Memory B cell (primary cell): ENCODE measurements at places on chromosomes 2 and 18.
A peak's percentile ranks its signal among the peaks of the same experiment; 100 is the strongest.

GRCh38 chr2:201483342-201483741 is 31.8 kb downstream of the STRADB start:
- H3K4me3 ChIP-seq = no peak overlapping the region
- no peaks in the 10 kb centered on the region for H3K4me1 ChIP-seq

- H3K4me3 ChIP-seq = no peak overlapping the region
- no peak for DNase-seq
- H3K36me3 ChIP-seq = no peaks in the 10 kb centered on the region
- H3K4me1 ChIP-seq = no peaks in the 10 kb centered on the region
- no peak overlapping the region for H3K27ac ChIP-seq
These were observed 33.3 kb downstream of the DSEL start for GRCh38 chr18:67483237-67483636.

DNA sequence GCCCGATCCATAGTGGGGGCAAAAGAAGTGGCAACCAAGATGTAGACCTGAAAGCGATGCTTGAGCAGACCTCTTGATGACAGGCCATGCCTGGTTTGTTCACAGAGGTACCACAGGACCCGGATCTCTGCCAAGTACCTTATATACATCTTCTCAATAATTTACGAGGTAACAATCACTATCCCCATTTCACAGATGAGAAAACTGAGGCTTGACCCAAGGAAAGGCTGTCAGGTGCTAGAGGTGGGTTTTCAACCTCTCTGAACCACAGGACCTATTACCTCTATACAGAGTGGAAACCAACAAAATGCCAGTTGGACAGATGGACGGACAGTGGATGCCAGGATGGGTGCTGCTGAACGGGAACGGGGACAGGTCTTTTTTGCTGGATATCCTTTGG is 13.8 kb upstream of the DIS3L2 start:
- no peak for DNase-seq
- no peak overlapping the region for H3K27ac ChIP-seq
- H3K4me1 ChIP-seq = no peaks in the 10 kb centered on the region
- no peak overlapping the region for H3K4me3 ChIP-seq

GRCh38 chr2:113755835-113756354 is 547 bp downstream of the SLC35F5 start:
- H3K36me3 ChIP-seq = peaks cover 4% of the 10 kb centered on the region
- no peaks in the 10 kb centered on the region for H3K27me3 ChIP-seq
- H3K27ac ChIP-seq = peak overlapping the region; percentile 95
- peak overlapping the region; percentile 89 for H3K4me3 ChIP-seq
- no peak for DNase-seq
- peaks cover 8% of the 10 kb centered on the region for H3K4me1 ChIP-seq

GRCh38 chr2:173797586-173798263 is 167.4 kb downstream of the SP3 start:
- H3K4me3 ChIP-seq = no peak overlapping the region
- H3K27ac ChIP-seq = no peak overlapping the region
- peaks cover 12% of the 10 kb centered on the region for H3K27me3 ChIP-seq
- no peaks in the 10 kb centered on the region for H3K36me3 ChIP-seq

DNA sequence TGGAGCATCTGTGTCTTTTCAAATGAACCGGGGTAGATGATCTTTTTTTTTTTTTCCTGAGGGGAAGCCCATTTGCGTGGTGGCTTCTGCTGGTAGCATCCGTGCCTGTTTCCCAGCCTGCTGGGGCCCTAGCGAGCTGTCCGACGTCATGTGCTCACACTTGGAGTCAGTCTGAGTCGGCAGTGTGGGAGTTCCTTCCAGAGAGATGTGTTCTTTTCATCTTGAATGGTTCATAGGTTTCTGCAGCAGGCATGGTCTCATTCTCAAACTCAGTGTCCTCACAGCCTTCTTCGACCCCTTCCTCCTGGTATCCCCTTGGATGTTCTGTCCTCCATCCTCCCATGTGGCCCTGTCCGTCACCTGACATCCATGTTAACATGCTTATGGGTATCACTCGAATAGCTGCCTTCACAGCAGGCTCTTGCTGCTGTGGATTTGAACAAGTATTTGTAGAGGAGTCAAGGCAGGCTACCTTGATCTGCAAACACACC is 51.0 kb downstream of the LDLRAD4 start:
- H3K27ac ChIP-seq = no peak overlapping the region
- DNase-seq = no peak
- no peaks in the 10 kb centered on the region for H3K36me3 ChIP-seq
- H3K4me1 ChIP-seq = peaks cover 5% of the 10 kb centered on the region
- no peak overlapping the region for H3K4me3 ChIP-seq

DNA sequence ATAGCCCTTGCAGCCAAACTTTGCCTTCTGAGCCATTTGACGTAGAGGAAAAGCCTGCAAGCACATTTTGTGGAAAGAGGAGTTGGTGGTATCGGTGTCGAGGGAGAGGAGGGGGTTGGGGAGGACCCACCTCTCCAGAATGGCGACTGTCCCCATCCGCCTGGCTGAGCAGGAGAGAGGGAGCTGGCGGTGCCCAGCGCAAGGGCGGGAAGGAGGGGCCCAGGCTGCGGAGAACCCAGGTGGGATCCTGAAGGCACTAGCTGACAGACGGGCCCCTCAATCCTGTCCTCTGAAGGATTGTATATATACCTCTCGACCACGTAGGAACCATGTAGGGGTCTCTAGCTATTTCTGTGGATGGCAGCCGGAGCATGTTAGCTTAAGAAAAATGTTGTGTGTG is 200.3 kb downstream of the LOXHD1 start:
- no peak overlapping the region for H3K27ac ChIP-seq
- no peak for DNase-seq
- no peak overlapping the region for H3K4me3 ChIP-seq
- no peaks in the 10 kb centered on the region for H3K36me3 ChIP-seq

GRCh38 chr2:171592036-171592555 is 69.8 kb downstream of the CYBRD1 start:
- no peak for DNase-seq
- no peaks in the 10 kb centered on the region for H3K4me1 ChIP-seq
- peaks cover 4% of the 10 kb centered on the region for H3K27me3 ChIP-seq
- no peak overlapping the region for H3K27ac ChIP-seq
- peaks cover 2% of the 10 kb centered on the region for H3K36me3 ChIP-seq

DNA sequence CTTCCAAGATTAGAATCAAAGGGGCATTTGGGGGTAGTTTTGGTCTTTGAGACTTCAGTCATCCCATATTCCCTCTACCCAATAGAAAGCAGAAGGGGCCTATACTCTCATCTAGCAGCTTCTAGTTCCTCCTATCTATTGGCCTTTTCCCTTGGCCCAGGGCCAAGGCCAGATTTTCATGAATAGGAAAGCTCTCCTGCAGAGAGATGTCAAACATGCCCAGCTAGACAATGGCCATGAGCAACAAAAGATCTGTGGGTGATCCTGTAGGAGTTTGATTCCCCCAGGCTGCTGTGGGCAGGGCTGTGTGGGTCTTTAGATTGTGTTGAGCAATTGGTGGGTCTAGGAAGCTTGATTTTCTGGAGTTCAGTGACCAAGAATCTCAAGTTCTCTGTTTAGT is 2.9 kb upstream of the ADCYAP1 start:
- H3K4me1 ChIP-seq = peaks cover 3% of the 10 kb centered on the region
- H3K27me3 ChIP-seq = peaks cover 22% of the 10 kb centered on the region
- H3K36me3 ChIP-seq = peaks cover 4% of the 10 kb centered on the region
- no peak for DNase-seq
- no peak overlapping the region for H3K4me3 ChIP-seq
- H3K27ac ChIP-seq = no peak overlapping the region

GRCh38 chr2:75076088-75076487 is 117.6 kb downstream of the POLE4 start:
- H3K4me1 ChIP-seq = no peaks in the 10 kb centered on the region
- no peak overlapping the region for H3K4me3 ChIP-seq
- H3K27ac ChIP-seq = no peak overlapping the region
- peaks cover 13% of the 10 kb centered on the region for H3K36me3 ChIP-seq
- H3K27me3 ChIP-seq = no peaks in the 10 kb centered on the region

- H3K4me1 ChIP-seq = no peaks in the 10 kb centered on the region
- no peak for DNase-seq
- H3K27me3 ChIP-seq = no peaks in the 10 kb centered on the region
- H3K27ac ChIP-seq = no peak overlapping the region
These were observed 126.0 kb downstream of the MEP1B start for GRCh38 chr18:32315881-32316280.

GRCh38 chr2:6139142-6139541 is 447.0 kb downstream of the SOX11 start:
- no peak for DNase-seq
- no peak overlapping the region for H3K27ac ChIP-seq
- no peaks in the 10 kb centered on the region for H3K4me1 ChIP-seq
- peaks cover 4% of the 10 kb centered on the region for H3K36me3 ChIP-seq

GRCh38 chr2:239256350-239256743 is 144.5 kb downstream of the HDAC4 start:
- no peak overlapping the region for H3K4me3 ChIP-seq
- H3K4me1 ChIP-seq = peaks cover 43% of the 10 kb centered on the region
- DNase-seq = no peak
- H3K27me3 ChIP-seq = peaks cover 16% of the 10 kb centered on the region
- H3K27ac ChIP-seq = no peak overlapping the region
- peaks cover 11% of the 10 kb centered on the region for H3K36me3 ChIP-seq

GRCh38 chr2:165436559-165436958 is 32.9 kb upstream of the CSRNP3 start:
- DNase-seq = no peak
- no peaks in the 10 kb centered on the region for H3K36me3 ChIP-seq
- no peak overlapping the region for H3K4me3 ChIP-seq
- H3K4me1 ChIP-seq = no peaks in the 10 kb centered on the region
- H3K27ac ChIP-seq = no peak overlapping the region

- DNase-seq = no peak
- H3K27me3 ChIP-seq = no peaks in the 10 kb centered on the region
- no peaks in the 10 kb centered on the region for H3K36me3 ChIP-seq
- no peak overlapping the region for H3K27ac ChIP-seq
These were observed 602.2 kb downstream of the GALR1 start for GRCh38 chr18:77851802-77852201.

DNA sequence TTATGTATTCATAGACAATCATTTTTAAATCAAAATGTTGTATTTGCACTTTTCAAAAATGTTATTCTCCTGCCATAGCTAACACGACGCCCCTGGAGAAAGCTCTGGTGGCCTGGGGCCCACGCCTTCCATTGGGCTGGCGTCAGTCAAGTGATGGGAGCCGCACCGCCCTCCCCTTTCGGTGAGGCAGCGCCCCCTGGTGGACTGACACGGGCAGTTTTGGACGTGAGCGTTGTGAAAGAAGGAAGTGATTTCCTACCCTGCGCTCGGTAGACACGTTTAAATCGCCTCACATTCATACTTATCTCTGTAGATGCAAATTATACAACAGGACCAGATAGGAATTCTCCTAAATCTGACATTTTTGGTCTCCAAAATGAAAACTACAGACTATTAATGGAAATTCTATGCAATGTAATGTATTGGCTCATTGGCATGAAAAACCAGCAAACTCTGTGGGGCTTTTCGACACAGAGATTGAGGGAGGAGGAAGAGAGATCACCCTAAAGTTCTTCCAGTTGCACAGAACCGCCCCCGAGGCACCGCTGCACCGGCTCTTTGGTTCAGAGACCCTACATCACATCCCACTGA is 326.2 kb upstream of the SOX11 start:
- no peaks in the 10 kb centered on the region for H3K27me3 ChIP-seq
- no peaks in the 10 kb centered on the region for H3K36me3 ChIP-seq
- H3K27ac ChIP-seq = no peak overlapping the region
- peak; percentile 3 for DNase-seq
- no peak overlapping the region for H3K4me3 ChIP-seq

DNA sequence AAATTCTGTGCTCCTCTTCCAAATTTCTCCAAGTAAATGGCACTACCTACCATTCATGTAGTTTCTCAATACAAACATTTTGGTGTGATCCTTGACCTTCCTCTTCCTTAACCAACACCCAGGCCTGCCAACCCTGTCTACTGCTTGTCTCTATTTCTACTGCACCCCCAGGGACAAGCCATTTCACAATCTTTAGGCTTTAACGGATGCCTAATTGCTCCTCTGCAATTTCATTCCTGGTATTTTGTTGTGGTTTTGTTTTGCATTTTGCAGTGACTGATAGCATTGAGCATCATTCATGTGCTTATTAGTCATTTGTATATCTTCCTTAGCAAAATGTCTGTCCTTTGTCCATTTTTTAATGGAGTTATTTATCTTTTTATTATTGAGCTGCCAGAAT is 10.0 kb downstream of the FAP start:
- peaks cover 2% of the 10 kb centered on the region for H3K36me3 ChIP-seq
- no peak for DNase-seq
- H3K4me3 ChIP-seq = no peak overlapping the region
- peaks cover 2% of the 10 kb centered on the region for H3K27me3 ChIP-seq
- H3K27ac ChIP-seq = no peak overlapping the region

GRCh38 chr2:111950236-111950635 is 51.8 kb downstream of the MERTK start:
- H3K4me1 ChIP-seq = no peaks in the 10 kb centered on the region
- no peak for DNase-seq
- H3K27me3 ChIP-seq = peaks cover 13% of the 10 kb centered on the region
- H3K4me3 ChIP-seq = no peak overlapping the region
- no peaks in the 10 kb centered on the region for H3K36me3 ChIP-seq

- no peak overlapping the region for H3K27ac ChIP-seq
- no peak overlapping the region for H3K4me3 ChIP-seq
- H3K4me1 ChIP-seq = no peaks in the 10 kb centered on the region
- H3K27me3 ChIP-seq = peaks cover 8% of the 10 kb centered on the region
These were observed 60.0 kb downstream of the NXPH2 start for GRCh38 chr2:138720035-138720838.

DNA sequence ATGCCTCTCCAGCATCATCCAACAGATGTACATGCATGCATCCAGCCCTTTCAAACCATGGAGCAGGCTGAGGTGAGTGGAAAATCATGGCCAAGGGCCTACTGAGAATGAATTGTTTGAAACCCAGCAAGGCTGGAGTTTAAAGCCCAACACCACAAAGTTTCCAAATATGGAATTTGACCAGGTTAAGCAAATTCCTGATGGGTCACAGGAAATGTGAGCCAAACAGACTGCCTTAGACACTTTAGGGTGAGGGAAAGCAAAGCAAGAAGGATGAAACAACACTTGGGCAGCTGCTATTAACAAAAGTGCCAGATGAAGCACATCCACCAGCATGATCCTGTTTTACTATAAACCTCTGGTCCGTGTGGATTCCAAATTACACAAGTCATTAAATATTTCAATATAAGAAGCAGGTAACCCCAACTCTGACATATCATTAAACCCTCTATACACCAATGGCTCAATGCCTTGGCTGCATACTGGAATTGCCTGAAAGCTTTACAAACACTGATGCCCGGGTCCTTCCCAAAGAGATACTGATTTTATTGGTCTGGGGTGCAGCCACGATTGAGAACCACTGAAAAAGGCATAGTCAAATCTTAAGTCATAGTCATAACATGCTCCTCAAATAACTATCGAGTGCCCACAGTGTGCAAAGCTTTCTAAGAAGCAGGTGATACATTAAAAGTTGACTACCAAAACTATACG is 9.1 kb downstream of the KLF7 start:
- no peak overlapping the region for H3K4me3 ChIP-seq
- peaks cover 52% of the 10 kb centered on the region for H3K4me1 ChIP-seq
- no peaks in the 10 kb centered on the region for H3K27me3 ChIP-seq
- H3K36me3 ChIP-seq = peaks cover 6% of the 10 kb centered on the region
- no peak for DNase-seq
- peak overlapping the region; percentile 14 for H3K27ac ChIP-seq

- DNase-seq = no peak
- H3K4me1 ChIP-seq = no peaks in the 10 kb centered on the region
These were observed 402.0 kb downstream of the ALK start for GRCh38 chr2:29519338-29519925.

GRCh38 chr18:37672932-37673595 is 107.5 kb upstream of the CELF4 start:
- no peak overlapping the region for H3K4me3 ChIP-seq
- DNase-seq = no peak
- H3K4me1 ChIP-seq = no peaks in the 10 kb centered on the region
- H3K36me3 ChIP-seq = no peaks in the 10 kb centered on the region
- no peaks in the 10 kb centered on the region for H3K27me3 ChIP-seq
